Stimulated activated CD4-positive, alpha-beta T cell treated with anti-CD3 and anti-CD28 coated beads, Interleukin-12 subunit alpha, Interleukin-12 subunit beta, amount 100 ng/mL, for 4 hours (primary cell): ENCODE measurements at places on chromosomes 12 and 14.

DNA sequence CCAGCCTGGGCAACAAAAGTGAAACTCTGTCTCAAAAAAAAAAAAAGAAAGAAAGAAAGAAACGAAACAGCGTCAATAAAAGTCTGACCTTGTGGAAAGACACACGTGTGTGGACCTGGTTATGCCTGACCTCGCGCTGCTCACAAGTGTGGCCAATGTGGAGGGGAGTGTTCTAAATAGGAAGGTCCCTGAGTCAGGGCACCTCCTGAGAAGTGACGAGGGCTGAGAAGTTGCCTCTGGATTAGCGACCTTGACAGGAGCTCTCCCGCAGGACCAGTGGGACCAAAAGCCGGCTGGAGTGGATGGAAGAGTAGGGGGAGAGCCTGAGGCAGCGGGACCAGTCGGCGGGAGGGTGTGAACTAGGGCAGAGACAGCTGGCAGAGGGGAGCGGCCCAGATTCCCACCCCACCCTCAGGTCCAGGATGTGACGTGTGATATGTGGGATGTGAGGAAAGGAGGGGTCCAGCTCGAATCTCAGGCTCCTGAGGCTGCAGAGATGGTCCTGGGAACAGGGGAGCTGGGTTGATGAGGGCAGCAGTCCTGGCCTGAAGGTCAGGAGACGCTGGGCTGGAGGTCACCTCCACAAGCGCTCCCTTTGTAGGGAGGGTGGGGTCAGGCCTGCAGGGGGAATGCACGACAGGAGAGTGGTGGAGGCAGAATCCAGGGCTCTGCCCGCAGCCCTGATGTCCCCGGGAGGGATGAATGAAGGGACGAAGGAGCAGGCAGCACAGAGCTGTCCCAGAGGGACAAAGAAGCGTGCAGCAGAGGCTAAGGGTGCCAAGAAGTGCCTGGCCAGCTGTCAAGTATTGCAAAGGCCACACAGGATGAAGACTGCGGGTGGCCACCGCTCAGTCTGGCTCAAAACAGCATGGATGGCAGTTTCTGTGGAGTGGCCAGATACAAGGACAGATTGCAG, 24.8 kb upstream of the GPR68 start:
- DNase-seq, result no peak

- no peak for DNase-seq
Observed at GRCh38 chr12:80761838-80762237, 45.1 kb downstream of the MYF5 start.

GRCh38 chr12:50039151-50039835, 14.0 kb upstream of the RACGAP1 start:
- peak; percentile 93 for DNase-seq

GRCh38 chr12:119589097-119589496, 4.5 kb upstream of the TMEM233 start:
- DNase-seq, result no peak

- no peak for DNase-seq
Observed at GRCh38 chr14:49240383-49240782, 345.8 kb downstream of the RPS29 start.

DNA sequence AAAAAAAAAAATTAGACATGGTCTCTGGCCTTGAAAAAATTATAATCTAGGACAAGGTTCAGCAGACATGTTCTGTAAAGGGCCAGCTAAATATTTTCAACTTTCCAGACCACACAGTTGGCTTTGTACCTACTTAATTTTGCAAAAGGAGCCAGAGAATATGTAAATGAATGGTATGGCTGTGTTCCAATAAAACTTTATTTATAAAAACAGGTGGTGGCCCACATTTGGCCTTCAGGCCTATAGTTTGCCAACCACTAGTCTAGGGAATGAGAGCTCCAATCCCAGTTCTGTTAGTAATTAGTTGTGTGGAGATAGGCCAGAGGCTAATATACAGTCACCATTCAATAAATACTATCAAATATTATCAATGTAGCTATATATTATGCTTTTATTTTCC, 29.3 kb upstream of the PWP1 start:
- DNase-seq, result no peak

GRCh38 chr14:32817780-32818179, 120.9 kb upstream of the NPAS3 start:
- no peak for DNase-seq

DNA sequence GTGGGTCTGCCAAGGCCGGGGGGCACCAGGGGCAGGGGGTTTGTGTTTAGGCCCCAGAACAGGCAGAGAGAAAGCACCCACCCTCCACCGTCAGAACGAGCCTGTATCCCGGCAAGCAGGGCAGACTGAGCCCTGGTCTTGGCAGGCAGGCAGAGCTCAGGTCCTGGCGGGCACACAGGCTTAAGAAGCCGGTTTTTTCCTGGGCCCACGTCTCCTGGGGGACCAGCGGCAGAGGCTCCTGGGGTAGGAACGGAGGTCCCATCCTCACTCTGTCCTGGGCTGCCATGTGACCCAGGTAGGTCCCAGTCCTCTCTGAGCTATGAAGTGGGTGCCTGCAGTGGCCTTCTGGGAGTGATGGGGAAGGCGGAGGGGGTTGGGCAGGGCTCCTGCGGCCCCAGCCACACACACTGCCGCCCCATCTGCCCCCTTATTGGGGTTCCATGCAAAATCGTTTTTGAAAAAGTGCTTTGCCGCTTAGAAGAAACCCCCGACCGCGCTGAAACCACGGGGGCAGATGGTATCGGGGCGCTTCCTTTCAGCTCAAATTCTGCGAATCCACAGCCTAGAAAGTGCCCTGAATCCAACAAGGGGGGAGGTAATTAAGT, 24.2 kb downstream of the SH2B3 start:
- DNase-seq, result peak; percentile 50

DNA sequence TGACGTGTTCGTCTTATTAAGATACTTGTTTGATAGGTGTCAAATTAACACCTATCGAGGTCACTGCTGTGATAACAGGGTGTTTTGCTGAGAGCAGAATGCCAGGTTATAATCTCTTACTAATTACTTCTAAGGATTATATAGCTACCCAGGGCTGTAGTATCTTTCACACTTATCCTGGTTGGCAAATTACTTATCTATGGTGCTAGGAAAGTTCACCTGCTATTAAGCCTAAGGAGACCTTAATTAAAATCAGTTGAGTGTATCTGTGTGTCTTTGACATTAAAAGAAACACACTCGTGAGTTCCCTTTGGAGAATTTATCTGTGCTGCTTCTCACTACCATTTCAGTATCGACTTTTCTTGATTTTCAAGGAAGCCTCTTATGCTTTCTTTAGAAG, 301.6 kb upstream of the SLC16A7 start:
- DNase-seq, result no peak

- no peak for DNase-seq
Observed at GRCh38 chr12:124094733-124095132, 121.7 kb downstream of the ZNF664 start.
